NCI-H524 (cell line): ENCODE measurements at places on chromosomes 16 and 17.
A peak's percentile ranks its signal among the peaks of the same experiment; 100 is the strongest.

DNA sequence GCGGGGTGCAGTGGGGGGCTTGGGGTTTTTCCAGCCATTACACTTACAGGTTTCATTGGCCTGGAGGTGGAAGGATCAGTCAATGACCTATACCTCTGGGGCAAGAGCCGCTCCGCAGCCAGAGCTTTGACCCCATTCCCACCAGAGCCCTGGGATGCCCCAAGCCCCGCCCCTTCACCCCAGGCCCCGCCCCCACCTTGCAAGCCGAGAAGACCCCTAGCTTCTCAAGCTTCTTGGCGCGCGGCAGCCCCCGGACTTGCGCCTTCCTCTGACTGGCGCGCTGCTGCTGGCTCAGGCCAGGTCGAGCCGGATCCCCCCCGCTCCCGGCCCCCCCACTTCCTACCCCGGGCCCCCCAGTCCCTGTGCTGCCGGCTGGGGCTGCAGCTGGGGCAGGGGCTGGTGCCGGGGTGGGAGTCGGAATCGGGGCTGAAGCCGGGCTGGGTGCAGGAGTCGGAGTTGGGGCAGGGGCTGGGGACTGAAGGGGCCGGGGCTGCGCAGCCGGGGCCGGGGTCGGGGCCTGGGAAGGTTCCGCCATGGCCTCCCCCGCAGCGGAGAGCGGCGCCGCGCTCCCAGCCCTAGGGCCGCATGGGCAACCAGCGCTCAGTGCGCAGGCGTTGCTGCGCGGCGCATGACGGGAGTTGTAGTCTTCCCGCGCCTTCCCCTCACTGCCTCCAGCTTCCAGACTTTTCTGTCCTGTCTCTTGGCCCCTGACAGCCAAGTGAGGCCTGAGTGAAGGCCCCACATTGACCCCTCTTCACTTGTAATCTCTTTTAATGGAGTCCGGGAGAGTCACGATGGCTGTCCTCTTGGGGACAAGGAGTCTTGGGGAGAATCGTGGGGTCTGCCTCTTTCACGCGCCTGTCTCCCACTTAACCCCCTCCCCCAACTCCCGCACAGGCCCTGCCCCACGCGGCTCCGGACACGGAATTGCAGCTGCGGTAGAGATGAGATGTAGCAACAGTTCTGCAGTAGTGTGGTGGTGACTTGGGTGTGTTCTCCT, at the start of gene KAT2A:
KAT2A (minus strand) TSS at position 598 of the 1,000 bp plus-strand sequence; CDS start at position 535, 63 bp downstream.
- DNase-seq: peak; percentile 85

GRCh38 chr16:88374736-88375135, 8.0 kb upstream of the ZNF469 start:
- no peak for DNase-seq

DNA sequence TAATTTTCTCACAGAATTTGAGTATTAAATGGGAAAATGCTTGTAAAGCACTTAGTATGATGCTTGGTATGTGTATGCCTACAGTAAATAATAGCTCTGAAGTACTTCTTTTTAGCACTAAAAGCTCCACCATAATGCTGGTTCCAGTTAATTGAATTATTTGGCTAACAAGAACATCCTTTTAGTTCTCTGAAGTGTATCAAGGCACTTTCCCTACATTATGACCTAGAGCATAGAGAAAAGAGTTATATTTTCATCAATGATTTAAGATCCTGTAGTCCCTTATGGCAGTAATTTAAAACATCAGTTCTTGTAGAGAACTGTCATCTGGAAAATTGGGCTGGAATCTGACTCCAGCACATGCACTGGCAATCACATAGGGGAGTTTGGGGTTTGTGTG, 21.9 kb upstream of the PHAF1 start:
- no peak for DNase-seq

DNA sequence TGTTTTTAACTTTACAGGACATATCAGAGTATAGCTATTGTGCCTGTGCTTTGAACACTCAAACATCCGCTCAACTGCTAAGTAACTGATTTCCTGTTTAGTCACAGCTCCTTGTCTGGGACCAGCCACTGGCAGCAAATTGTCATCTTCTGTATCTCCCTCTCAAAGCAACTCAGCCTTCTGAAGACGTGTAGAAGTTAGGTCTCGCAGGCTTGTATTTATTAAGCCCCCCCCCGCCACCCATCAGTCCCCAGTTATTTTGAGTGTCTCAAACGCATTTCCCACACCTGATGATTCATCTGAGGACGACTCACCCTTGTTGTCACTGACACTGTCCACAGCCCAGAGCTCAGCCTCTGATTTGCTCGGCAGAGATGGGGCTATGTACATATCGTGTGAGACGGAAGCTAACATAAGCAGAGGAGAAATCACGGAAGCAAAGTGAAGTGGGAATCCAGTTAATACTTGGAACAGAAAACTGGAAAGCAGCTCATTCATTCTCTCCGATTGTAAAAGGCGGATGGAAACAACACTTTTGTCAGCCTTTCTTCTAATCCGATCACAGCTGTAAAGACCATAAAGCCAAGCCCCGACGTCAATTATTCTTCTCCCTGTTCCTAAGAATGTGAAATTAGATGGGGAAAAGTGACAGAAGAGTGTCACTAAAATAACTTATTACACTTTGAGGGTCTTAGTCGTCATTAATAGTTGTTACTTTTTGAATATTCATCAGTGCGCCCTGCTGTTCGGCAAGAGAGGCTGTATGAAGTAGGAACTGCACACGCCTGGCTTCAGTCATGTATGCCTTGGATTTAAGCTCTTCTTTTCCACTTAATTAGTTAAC, 64.2 kb downstream of the PITPNC1 start:
- DNase-seq: no peak

- no peak for DNase-seq
These were observed 55.8 kb upstream of the B4GALNT2 start for GRCh38 chr17:49076573-49077384.

DNA sequence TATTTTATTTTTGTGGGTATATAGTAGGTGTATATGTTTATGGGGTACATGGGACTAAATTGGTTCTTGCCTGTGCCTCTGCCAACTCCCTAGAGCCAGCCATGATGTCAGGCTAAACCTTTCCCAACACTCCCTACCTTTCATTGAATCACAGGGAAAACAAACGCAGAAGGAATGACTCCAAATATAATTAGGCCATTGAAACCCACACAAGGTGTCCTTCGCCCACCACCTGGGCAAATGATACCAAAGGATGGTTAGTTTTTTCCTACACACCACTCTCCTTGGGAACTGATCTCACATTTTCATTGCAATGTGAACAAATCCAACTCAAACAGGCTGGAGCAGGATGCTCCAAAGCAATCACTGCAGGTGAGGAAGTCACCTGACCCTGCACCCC, 27.5 kb downstream of the WSB1 start:
- no peak for DNase-seq

- DNase-seq: no peak
These were observed 15.0 kb downstream of the RAB40B start for GRCh38 chr17:82683534-82683933.

DNA sequence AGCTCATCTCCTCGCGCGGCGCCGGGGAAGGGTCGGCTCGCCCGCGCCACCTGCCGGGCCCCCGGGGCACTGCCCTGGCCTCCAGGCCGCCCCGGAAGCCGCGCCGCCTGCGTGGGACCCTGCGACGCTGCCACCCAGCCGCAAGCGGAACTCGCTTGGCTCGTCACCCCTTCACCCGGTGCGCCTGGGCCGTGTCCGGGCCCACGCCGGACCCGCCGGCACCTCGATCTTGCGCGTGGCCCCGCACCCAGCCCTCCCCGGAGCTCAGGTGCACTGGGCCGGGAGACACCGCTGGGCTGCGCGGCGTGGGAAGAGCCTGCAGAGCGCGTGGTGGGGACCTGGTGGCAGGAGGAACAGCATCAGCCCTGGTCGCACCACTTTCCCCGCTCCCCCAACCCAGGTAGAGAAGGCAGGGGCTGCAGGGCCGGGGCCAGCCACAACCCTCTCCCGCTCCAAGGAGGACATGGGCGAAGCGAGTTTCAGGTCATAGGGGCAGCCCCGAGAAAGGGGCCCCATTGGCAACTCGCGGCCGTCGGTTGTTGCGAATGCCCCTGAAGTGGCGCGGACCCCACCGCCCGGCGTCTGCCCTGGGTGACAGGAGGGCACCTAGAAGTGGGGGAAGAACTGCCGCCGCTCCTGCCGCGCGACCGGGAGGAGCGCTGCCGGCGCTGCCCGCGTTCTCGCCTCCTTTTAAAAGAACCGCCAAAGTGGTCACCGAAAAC, 363 bp upstream of the MIF4GD start:
- peak; percentile 71 for DNase-seq

DNA sequence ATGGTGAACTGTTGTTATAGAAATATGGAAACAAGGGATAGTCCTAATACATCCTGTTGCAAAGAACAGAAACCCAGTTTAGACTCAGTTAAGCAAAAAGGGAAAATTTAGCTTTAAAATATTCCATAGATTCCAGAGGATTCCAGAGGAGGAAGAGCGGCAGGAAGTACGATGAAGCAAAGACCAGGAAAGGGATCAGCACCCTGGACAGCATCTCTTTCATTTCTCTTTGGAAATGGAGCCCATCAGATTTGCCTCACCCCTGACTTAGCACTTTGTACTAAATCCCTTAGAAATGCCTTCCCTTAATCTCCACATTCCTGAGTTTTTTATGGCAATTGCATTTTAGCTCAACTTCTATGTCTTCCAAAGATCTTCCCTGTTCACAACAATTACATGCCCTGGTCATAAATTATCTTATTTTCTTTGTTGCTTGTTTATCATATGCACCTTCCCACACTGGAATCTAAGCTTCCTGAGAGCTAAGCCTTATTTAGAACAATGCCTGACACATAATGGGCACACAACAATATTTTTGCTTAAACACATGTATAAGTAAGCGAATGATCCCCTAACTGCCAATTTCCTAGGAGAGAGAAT, 150.0 kb upstream of the RBFOX1 start:
- DNase-seq: no peak

GRCh38 chr16:58615280-58615679, 14.3 kb downstream of the CNOT1 start:
- no peak for DNase-seq

GRCh38 chr16:23406546-23407240, 46.3 kb downstream of the COG7 start:
- no peak for DNase-seq

- no peak for DNase-seq
These were observed 9.0 kb downstream of the HAS3 start for GRCh38 chr16:69114346-69114975.

DNA sequence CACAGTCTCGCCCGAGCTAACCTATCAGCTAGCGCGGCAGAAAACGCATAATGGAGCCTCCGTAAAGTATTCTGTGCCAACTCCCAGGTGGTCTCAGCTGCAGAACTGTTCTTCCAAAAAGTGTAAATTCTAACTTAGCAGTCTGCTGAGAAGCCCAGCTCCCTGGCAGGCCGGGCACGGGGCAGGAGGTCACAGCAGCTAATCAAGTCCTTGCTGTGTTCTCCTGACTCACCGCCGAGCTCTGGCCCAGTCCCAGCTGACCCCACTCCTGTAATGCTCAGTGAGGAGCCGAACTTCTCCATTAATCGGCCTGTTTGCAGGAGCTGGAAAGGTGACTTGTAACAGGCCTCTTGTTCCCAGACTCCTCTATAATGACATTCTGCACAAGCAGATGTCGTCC, 193.3 kb downstream of the IRX3 start:
- no peak for DNase-seq

- no peak for DNase-seq
These were observed 1.3 kb upstream of the HELZ start for GRCh38 chr17:67246403-67246652.

- no peak for DNase-seq
These were observed 91.1 kb downstream of the RPA1 start for GRCh38 chr17:1920948-1921351.

GRCh38 chr16:86722970-86723369, 144.6 kb downstream of the FOXL1 start:
- no peak for DNase-seq

DNA sequence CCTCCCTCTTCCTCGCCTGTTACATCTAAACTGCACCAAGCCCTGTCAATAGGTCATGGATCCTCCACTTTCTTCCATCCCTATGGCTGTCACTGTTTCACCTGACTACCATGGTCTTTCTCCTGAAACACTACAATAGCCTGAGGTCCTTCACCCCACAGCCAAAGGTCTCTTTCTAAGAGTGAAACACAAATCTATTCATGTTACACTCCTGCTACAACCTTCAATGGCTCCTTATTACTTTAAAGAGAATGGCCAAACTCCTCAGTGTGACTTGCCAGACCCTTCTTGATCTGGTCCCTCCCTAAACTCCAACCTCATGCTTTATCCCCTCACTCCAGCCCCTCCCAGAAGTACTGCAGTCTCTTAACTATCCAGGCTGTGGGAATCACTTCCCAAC, 618 bp upstream of the PIK3R6 start:
- DNase-seq: no peak

GRCh38 chr17:43025766-43026537, 921 bp downstream of the RND2 start:
- no peak for DNase-seq

DNA sequence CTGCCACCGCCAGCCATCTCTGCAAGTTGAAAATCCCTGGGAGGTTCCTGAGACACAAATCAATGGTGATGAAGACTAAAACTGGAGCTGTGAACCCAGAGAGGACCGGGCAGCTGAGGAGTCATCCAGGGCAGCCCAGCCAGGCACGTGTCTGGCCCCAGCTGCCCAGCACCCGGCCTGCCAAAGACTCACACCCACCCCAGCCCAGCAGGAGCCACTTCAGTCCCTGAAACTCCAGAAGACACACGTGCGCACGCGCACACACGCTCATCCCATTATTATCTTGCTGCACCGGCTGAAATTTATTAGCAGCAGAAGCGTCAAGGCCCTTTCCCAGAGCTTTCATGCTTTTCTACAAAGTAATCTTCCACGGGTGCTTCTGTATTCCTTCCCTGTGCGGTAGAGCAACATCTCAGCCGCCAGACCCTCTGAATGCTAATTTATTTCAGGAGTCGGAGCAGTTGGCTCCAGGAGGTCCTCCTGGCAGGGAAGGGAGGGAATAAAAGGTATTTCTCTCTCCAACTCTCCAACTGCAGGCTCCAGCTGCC, 59.8 kb upstream of the RBFOX3 start:
- peak; percentile 97 for DNase-seq

DNA sequence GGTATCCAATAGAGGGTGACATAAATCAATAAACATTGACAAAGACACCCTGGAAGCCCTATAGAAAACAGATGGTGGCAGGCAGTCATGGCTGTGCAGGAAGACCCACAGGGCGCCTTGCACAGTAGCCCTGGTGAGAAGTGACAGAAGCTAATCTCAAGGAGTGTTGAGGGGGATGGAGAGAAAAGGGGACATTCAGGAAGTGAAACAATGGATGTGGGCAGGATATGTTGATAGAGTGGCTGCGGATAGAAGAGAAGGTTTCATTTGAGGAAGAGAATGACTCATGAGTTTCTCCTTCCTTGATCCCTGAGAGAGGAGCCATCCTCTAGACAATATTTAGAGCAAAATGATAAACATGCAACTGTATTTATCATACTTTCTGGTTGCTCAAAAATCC, 468.8 kb upstream of the HSBP1 start:
- no peak for DNase-seq
